ENCODE measurements at places on chromosomes 11 and 22.
A peak's percentile ranks its signal among the peaks of the same experiment; 100 is the strongest.

DNA sequence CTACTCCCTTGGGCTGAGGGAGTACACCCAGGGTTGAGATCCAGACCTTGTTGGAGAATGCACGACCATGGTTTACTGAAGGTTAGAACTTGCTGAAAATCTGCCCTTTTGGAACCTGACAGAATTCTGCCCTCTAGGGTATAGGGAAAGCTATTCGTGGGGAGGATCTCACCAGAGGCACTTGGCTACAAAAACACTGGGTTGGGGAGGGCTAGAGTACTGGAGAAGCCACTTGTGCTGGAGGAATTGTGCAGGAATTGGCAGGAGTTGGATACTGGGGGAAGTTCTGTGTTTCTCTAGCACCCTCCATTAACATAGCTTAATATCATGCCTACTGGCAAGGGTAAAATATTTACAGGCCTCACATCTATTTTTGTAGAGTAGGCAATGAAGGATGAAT, 55.8 kb downstream of the PPME1 start:
- DNase-seq: no peak

DNA sequence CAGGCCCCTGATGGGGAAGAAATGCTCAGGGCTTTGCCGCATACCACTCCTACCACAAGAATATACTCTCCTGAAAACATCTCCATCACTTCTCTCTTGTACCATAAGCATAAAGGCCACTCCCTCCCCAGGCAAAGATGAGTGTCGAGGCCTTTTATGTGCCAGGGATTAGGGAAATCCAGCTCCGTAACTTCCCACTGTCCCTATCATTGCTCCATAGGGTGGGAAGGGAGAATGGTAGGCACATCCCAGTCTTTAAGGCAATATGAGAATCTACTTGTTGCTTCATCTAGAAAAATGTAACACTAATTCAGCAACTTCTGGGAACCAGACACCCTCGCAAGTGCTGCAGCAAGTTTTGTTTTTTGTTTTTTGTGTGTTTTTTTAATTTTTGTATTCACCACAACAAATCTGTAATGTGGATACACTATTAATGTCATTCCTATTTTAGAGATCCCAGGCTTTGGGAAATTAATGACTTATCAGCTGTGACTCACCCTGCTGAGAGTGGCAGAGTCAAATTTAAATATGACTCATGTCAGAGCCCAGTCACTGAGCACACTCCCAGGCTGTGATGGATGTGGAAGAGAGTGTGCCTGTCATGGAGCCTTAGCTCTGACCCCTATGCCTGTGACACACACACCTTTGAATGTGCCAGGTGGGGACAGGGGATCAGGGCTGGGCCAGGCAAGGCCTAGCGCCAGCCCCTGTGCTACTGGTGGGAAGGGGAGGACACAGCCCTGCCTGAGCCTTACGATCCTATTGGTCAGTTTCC, 23.4 kb downstream of the PANX1 start:
- DNase-seq: peak; percentile 80

DNA sequence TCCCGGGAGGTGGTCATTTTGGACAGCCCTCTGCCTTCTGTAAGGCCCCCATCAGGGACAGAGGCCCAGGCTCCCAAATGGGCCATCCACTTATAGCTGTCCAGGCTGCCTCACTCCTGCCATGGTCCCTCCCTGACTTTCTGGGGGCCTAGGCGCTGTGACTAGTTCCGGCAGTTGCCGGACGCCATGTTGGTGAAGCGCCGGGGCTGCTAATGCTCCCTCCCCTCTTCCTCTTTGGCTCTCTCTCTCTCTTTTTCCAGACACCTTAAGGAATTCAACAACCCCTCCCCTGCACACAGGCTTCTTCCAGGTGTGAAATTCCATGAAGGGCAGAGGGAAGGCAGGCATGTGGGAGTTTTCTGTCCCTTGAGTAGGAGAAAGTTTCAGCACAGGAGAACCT, 445.6 kb downstream of the SOX6 start:
- DNase-seq: no peak

DNA sequence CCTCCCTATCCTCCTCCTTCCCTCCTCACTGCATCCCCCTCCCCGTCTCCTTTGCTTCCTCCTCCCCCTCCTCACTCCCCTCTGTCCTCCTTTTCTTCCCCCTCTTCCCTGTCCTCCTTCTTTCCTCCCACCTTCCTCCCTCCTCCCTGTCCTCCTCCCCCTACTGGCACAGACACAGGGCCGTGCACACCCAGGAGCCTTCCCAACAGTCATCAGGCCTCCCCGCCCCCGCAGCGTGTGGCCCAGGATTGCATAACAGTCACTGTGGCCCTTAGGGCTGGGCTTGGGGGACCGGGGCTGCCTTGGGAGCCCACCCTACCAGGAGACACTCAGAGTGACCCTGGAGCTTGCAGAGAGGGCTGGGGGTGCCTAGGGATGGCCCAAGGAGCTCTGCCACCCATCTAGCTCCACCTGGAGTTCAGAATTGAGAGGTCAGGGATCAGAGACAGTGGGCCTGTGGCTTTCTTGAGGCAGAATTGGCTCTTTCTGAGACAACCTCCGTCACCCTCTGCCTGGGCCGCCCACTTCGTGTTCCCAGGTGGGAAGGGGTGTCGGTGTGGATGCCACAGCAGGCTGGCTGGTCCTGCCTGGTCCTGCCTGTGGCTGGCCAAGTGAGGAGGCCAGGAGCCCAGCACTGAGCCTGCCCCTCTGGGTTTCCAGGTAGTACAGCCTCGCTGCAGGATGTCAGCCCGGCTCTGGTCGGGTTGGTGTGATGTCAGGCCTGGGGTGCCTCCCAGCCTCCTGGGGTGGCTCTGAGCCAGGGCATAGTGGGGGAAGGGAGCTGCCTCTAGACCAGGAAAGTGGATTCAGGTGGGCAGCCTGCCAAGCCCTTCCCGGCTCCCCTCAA, 1.6 kb downstream of the SPI1 start:
- DNase-seq: no peak

- DNase-seq: no peak
Measured at GRCh38 chr11:62592146-62592815, 958 bp upstream of the TUT1 start.

- peak; percentile 79 for DNase-seq
Measured at GRCh38 chr11:130847517-130847916, 68.8 kb downstream of the SNX19 start.

DNA sequence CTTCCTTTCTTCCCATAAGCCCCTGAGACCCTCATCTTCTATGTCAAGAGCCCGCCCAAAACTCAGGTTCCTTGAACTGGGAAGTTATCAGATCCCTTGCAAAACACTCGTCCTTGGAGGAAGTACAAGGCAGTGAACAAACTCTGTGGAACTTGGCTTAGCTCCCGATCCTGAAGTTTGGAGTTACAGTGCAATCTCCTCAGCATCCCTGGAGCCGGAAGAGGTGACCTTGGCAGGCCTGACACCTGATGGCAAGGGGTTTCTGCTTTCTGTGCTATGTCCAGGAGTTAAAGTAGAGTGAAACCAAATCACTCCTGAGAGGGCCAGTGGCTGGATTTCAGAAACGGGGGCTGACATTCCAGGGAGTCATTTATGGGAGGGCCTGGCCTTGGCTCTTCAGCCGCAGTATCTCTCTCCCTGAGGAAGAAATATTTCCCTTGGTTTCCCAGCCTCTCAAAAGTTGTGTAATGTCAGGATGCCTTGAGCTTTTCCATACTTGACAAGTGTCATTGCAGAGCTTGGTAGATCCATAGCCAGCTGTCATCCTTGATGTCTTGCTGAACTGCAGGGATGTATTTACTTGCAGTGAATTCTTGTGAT, 1.9 kb upstream of the GRAMD1B start:
- DNase-seq: peak; percentile 60

GRCh38 chr11:32210556-32210955, 119.7 kb downstream of the RCN1 start:
- DNase-seq: peak; percentile 78

DNA sequence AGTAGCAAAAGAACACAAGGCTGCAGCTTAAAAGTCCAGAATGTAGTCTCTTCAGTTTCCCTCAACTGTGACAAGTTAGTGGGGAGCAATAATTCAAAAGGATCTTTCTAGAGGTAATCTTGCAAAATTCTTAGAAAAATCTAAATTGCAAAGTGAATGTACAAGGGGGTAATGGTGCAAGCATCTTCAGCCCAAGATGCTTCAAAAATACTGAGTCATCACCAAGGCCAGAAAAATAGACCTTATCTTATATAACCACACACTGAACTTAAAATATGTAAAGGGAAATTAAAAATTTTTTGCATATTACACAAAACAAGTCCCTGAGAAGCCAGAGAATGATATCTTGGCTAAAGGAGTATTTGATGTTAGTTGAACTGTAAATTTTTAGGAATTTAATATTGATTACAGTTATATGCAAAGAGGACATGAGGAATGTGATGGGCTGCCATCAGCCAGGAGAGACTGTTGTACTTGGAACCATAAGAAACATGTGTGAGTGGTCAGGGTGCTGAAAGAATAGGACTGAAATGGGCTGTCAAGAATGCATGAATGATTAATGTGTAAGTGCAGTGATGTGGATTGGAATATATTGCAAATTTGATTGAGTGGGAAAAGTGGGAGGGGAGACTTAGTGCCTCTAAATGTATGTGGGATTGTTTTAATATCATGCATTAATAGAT, 85.7 kb upstream of the LIN7C start:
- DNase-seq: peak; percentile 59

GRCh38 chr11:64712430-64713015, 10.5 kb downstream of the NRXN2 start:
- no peak for DNase-seq

- DNase-seq: peak; percentile 65
Measured at GRCh38 chr11:13384908-13385640, 77.9 kb downstream of the BTBD10 start.

Measured in fibroblast of the aortic adventitia (primary cell).